Left hindlimb (tissue), 1 donor: ENCODE measurements at places on chromosomes 16 and 17.

DNA sequence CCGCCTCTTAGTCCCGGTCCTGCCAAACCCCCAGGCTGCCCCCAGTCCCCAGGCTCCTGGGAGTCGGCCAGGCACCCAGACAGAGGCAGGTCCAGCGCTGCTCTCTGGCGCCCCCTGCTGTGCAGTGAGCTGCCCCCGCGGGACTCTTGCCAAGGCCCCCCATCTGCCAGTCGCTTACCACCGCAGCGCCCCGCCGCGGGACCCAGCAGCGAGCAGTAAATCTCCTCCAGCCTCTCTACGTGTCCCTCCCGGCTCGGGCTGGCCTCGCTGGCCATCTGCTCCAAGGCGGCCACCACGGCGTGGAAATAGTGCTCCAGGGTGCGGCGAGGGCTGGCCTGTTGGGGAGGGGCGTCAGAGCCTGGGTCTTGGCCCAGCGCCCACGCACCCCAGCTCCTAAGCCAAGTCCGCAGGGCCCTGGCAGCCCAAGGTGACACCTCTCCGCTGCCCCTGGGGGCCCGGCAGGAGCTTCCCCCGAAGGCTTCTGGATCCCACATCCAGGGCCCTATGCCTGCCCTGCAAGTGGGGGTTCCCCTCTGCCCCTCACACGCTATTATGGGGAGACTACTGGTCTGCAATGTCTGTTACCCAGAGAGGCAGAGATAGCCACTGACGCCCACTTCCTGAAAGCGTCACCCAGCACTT is 33.7 kb upstream of the MFSD6L start:
- DNase-seq = no peak

GRCh38 chr16:58464047-58464915 is 35.7 kb upstream of the NDRG4 start:
- DNase-seq = no peak

DNA sequence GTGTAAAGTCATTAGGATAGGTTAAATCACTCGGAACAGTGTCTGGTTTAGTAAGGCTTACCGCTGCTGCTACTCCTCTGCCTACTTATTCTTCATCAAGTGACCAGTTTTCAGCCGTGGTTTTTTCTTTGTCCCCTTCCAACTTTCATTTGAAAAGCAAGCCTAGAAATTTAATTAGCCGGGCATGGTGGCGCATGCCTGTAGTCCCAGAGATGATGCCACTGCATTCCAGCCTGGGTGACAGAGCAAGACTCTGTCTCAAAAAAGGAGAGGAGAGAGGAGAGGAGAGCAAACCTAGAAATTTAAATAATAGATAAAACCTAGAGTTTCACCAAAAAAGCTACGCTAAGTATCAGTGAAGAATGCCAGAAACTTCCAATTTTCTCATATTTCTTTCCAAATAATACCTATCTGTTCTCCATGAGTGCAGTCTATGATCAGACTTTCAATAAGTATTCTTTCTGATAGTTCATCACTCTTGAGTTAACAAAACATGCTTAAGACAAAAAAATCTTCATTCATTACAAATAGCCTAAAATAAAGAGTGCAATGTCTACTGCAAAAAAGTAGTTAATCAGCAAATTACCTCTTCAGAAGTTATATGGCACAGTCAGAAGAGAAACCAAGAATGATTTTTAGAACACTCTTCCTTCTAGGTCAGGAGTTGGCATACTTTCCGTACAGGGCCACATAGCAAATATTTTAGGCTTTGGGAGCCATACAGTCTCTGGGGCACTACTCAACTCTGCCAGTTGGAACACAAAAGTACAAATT is 15.1 kb downstream of the ANKFY1 start:
- no peak for DNase-seq

DNA sequence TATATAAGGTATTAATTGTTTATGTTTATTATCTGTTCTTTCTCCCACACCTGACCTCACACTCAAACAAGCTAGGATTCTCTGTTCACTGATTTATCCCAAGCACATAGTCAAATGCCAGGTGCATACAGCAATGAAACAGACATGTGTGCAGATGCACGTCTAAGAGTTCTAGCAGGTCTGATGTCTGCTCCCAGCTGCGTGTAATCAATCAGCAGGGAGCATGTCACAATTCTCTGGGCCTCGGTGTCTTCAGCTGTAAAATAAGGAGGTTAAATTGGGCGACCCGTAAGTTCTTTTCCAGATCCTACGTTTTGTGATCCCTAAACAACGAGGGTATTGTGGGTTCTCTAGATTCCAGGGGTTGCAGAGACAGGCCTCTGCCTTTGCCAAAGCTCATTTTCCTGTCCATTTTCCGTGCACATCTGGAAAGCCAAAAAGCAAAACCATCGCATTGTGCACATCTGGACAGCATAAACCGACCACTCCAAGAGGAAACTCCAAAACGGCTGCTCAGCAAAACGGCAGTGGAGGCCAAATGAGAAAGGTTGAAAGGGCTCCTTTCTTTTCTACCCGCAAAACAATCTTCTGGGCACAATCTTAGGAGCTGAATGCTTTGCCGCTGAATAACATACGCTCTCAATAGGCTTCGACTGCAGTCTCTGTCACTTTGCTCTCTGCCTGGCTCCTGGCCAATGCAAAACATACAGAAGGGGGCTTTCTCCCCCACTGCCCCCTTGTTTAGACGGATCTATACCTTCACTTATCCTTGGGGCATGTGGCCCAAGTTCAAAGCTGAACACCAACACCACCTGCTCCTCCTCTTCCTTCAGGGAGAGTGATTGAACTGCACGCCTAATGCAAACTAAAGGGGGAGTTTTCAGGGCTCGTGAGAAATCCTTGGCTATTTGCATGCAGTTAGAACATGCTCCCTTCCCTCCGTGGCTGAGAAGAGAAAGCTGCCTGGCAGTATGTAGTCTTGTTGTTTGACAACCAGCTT is 426.3 kb downstream of the SLC39A11 start:
- DNase-seq = peak; percentile 65
